ENCODE measurements at places on chromosomes 3 and 15.

GRCh38 chr3:38026856-38027255, 2.6 kb downstream of the PLCD1 start:
- DNase-seq, result no peak

DNA sequence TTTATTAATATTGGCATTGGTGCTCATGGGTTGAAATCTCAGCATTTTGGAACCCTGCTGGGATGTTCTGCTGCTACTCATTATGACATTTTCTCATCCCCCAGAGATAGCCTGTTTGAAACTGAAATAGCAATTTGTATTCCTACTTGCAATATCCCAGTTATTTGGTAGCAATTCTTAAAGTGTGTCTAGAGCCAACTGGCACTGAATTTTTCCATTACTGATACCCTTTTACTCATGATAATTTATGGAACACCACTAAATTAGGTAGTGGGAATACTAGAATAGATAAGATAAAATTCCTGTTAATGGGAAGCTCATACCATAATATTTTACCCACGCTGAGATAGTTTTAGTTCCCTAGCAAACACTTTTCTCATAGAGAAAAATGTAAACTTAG, 309.3 kb downstream of the SV2B start:
- no peak for DNase-seq

GRCh38 chr3:2677501-2677900, 432.7 kb downstream of the IL5RA start:
- DNase-seq, result no peak

GRCh38 chr3:145899241-145899640, 261.7 kb downstream of the PLOD2 start:
- no peak for DNase-seq

GRCh38 chr3:158663246-158663645, 9.2 kb downstream of the LXN start:
- DNase-seq, result no peak

DNA sequence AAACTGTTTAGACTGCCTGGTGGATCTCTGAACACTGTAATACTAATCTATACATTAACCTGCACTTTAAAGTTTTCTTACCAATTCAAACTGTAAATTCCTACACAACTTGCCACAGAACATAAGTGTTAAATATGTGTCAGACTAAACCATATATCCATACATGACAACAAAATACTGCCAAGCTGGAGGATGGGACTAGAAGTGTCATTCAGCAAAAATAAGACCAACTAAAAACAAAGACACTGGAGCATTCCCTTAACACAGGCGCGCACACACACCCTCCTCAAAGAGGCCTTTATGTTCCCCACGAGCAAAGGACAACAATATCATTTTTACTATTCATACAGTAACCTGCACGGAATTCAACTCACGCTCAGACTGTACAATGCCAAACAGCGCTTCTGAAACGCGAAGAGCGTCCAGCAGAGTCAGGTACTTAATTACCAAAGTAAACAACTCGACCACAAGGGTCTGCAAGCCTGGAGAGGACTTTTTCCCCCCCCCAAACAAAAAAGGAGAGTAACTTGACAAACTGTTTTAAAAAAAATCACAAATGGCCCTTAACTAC, 1.1 kb downstream of the DCUN1D1 start:
- no peak for DNase-seq

DNA sequence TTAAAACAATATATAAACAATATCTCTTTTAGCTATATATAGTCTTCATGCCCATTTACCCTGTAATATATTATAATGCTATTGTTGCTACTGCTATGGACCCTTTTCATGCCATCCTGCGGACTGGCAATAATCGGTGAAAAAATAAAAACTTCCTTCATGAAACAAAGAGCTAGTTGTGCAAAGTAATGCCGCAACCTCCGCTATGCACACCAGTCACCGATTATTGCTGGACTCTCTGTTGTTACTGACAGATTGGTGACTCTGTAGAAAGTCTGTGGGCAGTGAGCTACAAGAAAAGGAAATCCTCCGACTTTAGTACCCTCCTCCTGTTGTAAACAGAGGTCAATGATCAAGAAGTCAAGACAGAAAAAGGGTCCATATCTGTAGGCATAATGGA, 17.9 kb upstream of the ICE2 start:
- DNase-seq, result no peak

DNA sequence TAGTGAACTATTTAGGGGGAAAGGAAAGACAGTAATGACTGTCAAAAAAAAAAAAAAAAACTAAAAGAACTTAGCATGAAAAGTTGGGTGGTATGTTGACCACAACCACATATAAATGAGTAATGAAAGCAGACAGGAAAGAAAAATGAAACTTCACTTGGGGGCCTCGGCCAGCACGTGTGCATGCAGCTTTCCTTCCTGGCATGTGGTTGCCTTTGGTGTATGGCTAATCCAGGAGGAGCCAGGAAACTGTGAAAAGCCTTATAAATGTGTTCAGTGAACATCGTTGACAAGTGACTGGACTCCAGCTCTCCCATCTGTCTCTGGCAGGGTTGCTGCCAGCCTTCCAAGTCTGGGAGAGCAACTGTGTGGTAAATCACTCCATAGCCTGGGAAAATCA, 195.1 kb downstream of the DTWD1 start:
- DNase-seq, result no peak

- DNase-seq, result no peak
Measured at GRCh38 chr3:140686948-140687347, 9.1 kb downstream of the TRIM42 start.

DNA sequence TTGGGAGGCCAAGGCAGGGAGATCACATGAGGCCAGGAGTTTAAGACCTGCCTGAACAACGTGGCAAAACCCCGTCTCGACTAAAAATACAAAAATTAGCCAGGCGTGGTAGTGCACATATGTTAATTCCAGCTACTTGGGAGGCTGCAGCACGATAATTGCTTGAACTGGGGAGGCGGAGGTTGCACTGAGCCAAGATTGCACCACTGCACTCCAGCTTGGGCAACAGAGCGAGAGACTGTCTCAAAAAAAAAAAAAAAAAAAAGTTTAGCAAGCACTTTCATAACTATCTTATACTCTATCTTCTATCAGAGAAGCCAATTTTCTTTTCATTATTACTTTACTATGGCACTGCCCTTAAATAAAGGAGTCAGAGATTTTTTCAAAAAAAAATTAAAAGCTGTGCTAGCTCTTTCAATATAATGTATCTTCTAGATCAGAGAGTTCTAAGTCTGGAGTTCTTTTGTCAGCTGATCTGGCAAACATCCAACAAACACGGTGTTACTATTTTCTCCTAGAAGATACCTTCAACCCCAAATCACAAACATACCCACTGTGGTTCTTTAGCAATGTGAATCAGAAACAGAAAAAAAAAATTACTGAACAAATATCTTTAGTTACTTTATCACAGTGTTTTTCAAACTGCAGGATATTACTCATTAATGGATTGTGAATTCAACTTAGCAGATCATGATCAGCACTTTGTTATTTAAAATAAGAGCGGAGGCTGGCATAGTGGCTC, 3.0 kb downstream of the ZNF770 start:
- no peak for DNase-seq

- DNase-seq, result no peak
Measured at GRCh38 chr3:9673082-9673481, 23.8 kb downstream of the MTMR14 start.

- DNase-seq, result no peak
Measured at GRCh38 chr3:127986803-127987202, 65.4 kb upstream of the SEC61A1 start.
